ENCODE measurements at places on chromosomes 1 and 21.

- DNase-seq, result no peak
Observed at GRCh38 chr1:234585330-234586055, 24.5 kb downstream of the IRF2BP2 start.

DNA sequence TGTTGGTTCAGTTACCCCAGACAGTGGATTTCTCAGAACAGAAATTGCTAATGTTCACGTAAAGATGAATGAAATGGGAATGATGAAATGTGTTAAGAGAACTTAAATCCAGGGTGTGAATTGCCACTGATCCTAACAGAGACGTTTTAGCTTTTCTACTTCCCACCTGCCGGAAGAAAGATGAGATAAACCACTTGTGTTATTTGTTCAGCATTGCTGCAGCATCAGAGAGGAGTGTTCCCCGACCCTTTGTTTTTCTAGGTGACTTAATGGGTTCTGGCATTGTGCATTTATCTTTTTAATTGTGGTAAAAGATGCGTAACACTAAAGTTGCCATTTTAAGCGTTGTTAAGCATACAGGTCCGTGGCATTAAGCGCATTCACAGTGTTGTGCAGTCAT, 122.3 kb downstream of the GALNT2 start:
- DNase-seq, result no peak

DNA sequence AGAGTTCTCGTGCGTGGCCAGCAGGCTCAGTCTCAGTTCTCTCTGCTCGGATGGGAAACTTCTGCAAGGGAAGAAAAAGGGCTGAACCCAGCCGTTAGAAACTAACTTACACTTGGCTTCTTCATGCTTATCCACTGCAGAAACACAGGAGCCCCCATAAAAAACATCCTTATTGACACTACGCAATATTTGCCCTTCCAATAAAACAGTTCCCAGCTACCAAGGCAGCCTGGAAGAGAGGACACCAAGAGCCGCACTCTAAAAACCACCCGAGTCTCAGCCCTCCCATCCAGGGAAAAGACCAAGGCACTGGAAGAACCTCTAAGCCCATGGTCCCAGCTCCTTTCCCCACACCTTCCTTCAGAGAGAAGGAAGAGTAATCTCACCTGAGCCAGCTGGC, 61.1 kb downstream of the SSBP3 start:
- no peak for DNase-seq

GRCh38 chr1:229832695-229833094, 206.6 kb downstream of the URB2 start:
- DNase-seq, result no peak

DNA sequence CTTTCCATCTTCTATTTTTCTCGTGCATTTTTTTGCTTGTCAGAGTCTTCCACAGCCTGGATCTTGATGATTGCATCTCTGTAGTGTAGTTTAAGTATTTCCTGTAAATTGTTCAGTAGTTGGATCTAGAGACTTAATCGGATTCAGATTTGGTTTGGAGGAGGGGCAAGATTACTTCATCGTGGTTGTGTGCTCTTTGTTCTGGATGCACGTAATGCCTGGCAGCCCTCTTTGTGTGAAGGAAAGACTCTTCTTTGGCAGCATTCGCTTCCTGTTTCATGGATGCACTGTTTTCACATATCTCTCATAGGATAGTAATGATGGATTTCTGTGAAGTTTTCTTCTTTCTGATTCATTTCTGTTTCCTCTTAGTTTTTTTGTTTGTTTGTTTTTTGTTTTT, 14.2 kb downstream of the SEMA4A start:
- DNase-seq, result no peak

DNA sequence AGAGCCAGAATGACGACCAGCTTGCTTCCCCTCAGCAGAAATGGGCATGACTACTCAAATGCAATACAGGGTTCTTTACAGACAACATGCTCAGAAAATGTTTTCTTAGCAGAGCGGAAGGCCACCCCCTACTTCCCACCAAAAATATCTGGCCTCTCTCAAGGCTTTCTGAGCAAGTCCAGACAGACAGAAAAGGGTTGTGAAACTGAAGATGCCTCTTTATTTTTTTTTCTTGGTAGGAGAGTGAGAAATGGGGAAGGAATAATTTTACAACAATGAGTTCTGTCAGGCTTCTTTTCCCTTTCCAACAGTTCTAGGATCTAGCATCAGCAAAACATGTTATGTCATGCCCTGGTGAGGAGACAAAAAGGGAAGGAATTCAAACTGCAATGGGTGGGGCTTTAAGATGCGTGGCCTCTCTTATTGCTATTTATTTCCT, 172.0 kb upstream of the CAMK1G start:
- no peak for DNase-seq

GRCh38 chr1:88684482-88685258, 597 bp downstream of the PKN2 start:
- peak; percentile 50 for DNase-seq

DNA sequence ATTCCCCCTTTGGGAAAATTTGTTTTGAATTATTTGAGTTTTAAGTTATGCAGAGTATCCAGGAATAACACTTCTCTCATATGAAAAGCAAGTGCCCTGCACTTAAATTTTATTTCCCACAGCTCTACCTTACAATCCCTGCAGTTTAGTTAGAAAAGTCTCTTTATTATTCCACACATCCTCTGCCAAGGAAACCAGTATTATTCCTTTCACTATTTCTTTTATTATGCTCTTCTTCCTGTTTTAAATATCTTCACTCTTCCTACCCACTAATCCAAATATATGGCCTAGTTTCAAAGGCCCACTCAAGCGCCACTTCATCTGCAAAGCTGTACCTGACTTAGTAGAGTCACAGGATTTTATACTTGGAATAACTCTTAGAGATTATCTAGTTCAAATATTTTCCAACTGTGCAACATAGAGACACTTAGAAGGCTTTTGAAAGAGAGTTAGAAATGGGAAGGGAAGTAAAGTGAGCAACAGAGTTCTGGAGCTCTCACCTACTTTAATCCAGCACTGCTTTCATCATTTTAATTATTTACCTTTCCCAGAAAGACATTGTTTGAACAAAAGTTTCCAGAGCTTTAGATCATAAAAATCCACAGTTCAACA, 97.2 kb upstream of the LYPLAL1 start:
- DNase-seq, result no peak

DNA sequence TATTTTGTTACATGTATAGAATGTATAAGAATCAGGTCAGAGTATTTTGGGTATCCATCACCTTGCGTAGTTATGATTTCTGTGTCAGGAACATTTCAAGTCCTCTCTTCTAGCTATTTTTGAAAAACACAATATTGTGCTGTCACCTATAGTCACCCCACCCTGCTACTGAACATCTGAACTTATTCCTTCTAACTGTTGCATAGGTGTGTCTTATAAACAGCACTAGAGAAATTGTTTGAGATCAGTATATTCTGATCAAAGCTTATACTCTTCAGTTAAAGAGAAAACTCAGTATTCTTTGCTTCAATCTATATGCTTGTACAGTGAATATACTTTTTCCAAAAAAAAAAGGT, 96.0 kb downstream of the ASH1L start:
- no peak for DNase-seq

- DNase-seq, result no peak
Observed at GRCh38 chr1:198775606-198776005, 136.8 kb downstream of the PTPRC start.

DNA sequence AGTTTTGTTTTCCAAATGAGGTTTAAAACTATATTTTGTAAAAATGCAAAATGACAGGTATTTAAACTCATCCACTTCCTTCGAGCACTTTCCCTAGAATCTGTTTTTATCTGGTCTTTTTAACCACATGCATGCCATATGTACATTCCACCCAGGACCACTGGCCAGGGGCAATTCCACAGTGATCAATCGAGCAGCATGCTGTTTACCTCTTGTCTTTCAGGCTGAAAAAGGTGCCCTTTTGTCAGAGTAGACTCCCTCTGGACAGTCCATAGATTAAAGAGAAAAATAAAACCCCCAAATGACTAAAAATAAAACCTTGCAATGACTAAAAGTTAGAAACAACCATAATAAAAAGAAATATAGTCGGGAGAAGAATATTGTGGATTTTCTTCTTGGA, 313.3 kb downstream of the LMO4 start:
- no peak for DNase-seq

GRCh38 chr1:28374297-28374696, 4.8 kb downstream of the PHACTR4 start:
- no peak for DNase-seq

- DNase-seq, result no peak
Observed at GRCh38 chr1:70361727-70362398, 7.3 kb upstream of the ANKRD13C start.

GRCh38 chr1:226093621-226094020, 31.1 kb downstream of the H3-3A start:
- no peak for DNase-seq

- peak; percentile 25 for DNase-seq
Observed at GRCh38 chr21:38352536-38353219, 95.9 kb downstream of the KCNJ15 start.

DNA sequence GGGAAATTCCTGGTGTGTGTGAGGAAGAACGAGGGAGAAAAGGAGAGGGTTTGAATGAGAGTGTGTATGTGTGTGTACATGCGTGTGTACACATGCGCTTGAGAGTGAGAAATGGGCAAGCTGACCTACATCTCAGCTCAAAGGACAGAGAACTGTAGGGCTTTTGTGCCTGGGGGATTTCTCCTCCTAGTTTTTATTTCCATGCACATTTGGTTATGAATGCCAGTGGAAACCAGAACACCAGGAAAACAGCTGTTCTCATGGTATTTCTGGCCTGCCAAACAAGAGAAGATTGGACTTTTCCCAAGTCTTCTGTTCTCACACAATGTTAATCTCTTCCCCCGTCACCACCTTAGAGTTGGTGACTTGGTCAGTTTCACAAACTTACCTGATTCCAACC, 45.2 kb downstream of the SLC44A3 start:
- DNase-seq, result no peak

DNA sequence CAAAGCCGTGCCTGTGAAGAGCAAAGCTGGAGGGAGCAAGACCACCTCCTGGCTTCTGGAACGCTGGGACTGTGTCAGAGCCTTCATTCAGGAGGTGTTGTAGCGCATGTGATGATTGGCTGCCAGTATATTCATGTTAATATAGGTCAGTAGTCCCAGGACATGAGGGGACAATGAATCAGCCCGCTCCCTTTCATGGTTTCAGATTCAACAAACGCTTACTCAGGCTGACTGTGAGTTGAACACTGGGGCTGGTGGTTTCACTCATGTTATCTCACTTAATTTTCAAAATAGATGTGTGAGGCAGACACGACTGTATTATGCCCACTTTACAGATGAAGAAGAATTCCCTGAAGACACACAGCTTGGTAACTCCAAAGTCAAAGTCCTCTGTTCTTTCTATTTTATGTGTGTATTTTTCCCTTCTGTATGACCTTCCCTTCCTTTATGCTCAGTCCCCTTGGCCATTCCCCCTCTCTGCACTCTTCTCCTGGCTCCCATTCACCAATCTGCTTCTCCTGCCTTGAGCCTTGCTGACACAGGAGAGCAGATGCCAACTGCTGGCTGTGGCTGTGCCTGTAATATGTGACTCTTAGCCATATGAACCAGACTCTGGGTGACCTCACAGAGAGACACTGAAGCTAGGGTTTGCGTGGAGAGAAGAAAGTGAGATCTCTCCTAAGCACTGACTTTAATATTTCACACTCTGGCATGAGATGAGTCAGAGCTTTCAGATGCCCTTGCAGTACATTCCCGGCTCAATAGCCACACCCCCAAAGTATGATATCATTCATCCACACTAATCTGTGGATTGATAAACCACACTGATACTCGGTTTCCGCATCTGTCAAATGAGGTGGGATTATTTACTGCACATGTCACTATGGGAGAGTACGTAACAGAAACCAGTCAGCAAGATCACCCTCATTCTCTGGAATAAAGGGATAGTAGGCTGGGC, 31.4 kb upstream of the KIRREL1 start:
- DNase-seq, result no peak

GRCh38 chr1:67687198-67687545, 2.2 kb downstream of the GADD45A start:
- DNase-seq, result no peak

All from left ventricle myocardium inferior (tissue), 1 donor.